ENCODE measurements at places on chromosomes 1 and 21. TPM values are rescaled to one million over a fixed set of nuclear protein-coding genes. Genes with fewer than 3 reads are reported as not detected.

DNA sequence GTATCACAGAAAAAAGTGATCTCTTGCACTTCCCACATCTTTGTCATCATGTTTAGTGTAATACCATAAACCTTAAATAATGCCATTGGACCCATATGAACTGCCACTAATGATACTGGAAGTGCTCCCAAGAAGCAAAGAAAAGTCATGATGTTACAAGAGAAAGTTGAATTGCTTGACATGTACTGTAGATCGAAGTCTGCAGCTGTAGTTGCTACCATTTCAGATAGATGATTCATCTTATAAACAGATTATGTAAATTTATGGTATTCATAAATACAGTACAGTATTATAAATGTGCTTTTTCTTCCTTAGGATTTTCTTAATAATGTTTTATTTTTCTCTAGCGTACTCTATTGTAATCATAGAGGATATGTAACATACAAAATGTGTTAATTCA lies 30.1 kb upstream of the LAMC2 start:
- DNase-seq = no peak
- H3K36me3 ChIP-seq = no peaks in the 10 kb centered on the region
- no peaks in the 10 kb centered on the region for H3K4me1 ChIP-seq
- no peak overlapping the region for H3K27ac ChIP-seq

- H3K27me3 ChIP-seq = no peaks in the 10 kb centered on the region
- no peaks in the 10 kb centered on the region for H3K36me3 ChIP-seq
- no peak overlapping the region for H3K27ac ChIP-seq
- no peak overlapping the region for H3K4me3 ChIP-seq
- DNase-seq = no peak
- no peaks in the 10 kb centered on the region for H3K4me1 ChIP-seq
Measured at GRCh38 chr21:39523399-39523798, 71.6 kb downstream of the SH3BGR start.

The MCOLN2 gene
- 43.5 TPM for total RNA-seq

The RIIAD1 gene
- not detected for total RNA-seq

GRCh38 chr21:45487891-45488600 lies 54.2 kb downstream of the SLC19A1 start:
- H3K36me3 ChIP-seq = peaks cover 4% of the 10 kb centered on the region
- no peak overlapping the region for H3K4me3 ChIP-seq
- H3K4me1 ChIP-seq = peaks cover 10% of the 10 kb centered on the region
- H3K27ac ChIP-seq = no peak overlapping the region

GRCh38 chr1:157137408-157138219 lies 581 bp downstream of the ETV3 start:
- peak overlapping the region; percentile 97 for H3K4me3 ChIP-seq
- peak; percentile 29 for DNase-seq
- peaks cover 47% of the 10 kb centered on the region for H3K36me3 ChIP-seq

DNA sequence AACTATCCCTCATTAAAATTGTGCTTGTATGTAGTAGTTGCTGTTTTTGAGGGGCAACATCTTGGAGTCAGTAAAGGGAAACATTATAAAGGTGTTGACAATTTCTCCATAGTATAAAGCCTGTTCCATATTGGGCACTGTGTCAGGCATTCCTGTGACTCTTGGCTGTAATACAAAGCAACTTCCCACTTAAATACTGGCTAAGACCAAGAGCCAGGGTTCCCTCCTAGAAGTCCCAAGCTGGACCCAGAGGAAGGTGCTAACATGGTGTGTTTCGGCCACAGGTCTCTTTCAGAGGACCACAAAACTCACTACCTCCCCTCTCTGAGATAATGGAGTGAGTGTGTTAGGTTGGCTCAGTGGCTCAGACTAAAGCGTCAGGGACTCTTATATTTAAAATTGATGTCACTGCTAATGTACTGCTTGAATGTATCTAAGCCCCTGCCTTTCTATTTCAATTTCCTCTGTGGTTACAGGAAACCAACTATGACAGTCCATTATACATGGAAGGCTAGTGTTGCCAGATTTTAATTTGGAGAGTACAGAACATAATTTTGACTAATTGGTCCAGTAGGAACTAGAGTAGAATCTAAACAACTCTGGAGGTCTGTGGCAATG lies 74.7 kb upstream of the RGL1 start:
- no peaks in the 10 kb centered on the region for H3K36me3 ChIP-seq
- no peak overlapping the region for H3K4me3 ChIP-seq
- DNase-seq = no peak
- no peak overlapping the region for H3K27ac ChIP-seq
- no peaks in the 10 kb centered on the region for H3K27me3 ChIP-seq

DNA sequence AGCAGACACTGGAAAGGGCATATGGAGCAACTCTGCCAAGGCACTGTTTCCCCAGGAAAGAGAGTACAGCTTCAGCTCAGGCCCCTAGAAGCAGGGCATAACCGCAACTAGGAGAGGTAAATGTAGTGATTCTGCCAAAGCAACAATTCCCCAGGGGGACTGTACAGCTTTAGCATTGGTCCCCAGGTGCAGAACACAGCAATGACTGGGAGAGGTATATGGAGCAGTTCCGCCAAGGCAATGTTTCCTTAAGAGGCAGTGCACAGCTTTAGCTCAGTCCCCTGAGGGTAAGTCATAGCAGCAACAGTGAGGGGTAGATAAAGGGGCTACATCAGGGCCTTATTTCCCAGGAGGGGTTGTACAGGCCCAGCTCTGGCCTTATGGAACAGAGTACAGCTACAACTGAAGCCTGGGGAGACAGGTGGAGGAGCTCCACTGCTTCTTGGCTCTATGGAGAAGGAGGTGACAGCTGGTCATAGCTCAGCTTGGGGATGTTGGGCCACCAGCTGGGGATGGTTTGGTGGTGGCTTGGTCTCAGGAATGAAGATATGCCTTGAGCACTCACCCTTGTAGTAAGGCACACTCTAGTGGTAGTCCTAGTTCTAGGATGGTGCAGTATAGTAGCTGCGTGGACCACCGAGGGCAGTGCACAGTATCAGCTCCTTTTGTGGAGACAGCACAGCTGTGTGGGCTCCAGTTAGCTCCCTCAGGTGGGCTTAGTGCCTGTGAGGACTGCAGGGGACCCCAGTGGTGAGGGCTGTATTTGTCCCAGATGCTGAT lies 582.7 kb downstream of the PTPRC start:
- H3K4me3 ChIP-seq = no peak overlapping the region
- peaks cover 2% of the 10 kb centered on the region for H3K27me3 ChIP-seq
- no peaks in the 10 kb centered on the region for H3K36me3 ChIP-seq

GRCh38 chr1:245461681-245462080 lies 306.9 kb downstream of the KIF26B start:
- DNase-seq = no peak
- H3K27me3 ChIP-seq = peaks cover 3% of the 10 kb centered on the region
- no peak overlapping the region for H3K4me3 ChIP-seq

The CD52 gene
- total RNA-seq = 217 TPM

DNA sequence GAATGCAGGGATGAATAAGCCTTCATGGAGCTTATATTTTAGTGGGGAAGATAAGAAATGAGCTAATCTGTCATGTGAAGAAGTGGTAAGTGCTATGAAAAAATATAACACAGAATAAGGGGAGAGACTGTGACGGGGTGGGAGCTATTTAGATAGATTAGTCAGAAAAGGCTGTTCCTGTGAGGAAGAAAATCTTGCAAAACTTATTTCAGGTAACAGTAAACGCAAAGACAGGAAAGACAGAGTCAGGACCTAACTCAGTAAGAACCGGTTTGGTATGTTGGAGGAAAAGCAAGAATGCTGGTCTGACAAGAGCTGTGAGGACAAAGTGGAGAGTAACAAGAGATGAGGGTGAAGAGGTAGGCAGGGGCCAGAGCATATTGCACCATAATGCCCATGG lies 22.0 kb downstream of the GNAI3 start:
- DNase-seq = no peak
- H3K4me1 ChIP-seq = peaks cover 30% of the 10 kb centered on the region
- H3K27ac ChIP-seq = no peak overlapping the region
- H3K36me3 ChIP-seq = no peaks in the 10 kb centered on the region
- no peak overlapping the region for H3K4me3 ChIP-seq

The CNKSR1 gene
- total RNA-seq = 3.0 TPM

- H3K27ac ChIP-seq = no peak overlapping the region
Measured at GRCh38 chr21:35859677-35860076, 200.6 kb downstream of the SETD4 start.

The SPATA17 gene
- total RNA-seq = not detected

The C8B gene
- total RNA-seq = not detected

The ARTN gene
- total RNA-seq = 0.26 TPM

The FCRL5 gene
- not detected for total RNA-seq

- no peak for DNase-seq
- no peak overlapping the region for H3K27ac ChIP-seq
- peaks cover 29% of the 10 kb centered on the region for H3K4me1 ChIP-seq
- no peak overlapping the region for H3K4me3 ChIP-seq
- H3K27me3 ChIP-seq = peaks cover 3% of the 10 kb centered on the region
Measured at GRCh38 chr1:234886081-234886984, 242.3 kb downstream of the TOMM20 start.

DNA sequence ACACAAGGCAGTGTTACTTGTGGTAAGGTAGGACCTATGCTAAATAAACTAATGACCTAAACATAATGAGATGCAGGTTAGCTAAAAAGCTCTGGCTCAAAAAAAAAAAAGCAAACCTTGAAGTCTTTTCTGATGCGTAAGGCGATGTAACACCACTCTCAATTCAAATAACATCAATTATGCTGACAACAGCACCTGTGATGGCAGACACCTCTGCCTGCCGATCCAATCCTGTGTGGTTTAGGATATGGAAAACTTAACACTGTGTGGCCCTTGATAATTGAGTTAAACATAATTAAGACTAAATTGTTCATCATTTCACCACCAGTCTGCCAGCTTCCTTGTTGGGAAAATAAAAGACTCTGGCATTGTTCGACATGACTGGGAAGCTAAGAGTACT lies 9.1 kb downstream of the RPAP2 start:
- no peak overlapping the region for H3K27ac ChIP-seq
- no peak overlapping the region for H3K4me3 ChIP-seq
- no peaks in the 10 kb centered on the region for H3K27me3 ChIP-seq
- DNase-seq = no peak

DNA sequence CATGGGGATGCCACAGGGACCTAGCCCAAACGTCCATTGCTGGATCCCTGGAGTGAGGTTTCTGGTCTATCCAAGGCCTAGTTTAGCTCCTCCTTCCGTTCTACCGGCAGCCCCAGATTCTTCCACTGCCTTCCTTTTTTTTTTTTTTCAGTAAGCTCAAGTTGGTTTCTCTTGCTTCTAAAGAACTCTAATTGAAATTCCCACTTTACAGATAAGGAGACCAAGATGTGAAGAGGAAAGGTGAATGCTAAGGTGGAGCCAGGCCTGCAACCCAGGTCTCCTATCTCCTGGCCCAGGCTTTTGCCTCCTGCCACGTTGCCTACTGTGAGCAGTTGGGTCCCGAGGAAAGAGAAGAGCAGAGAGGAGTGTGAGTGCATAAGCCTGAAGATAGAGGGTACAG lies 31.5 kb upstream of the CLIC4 start:
- no peak for DNase-seq
- H3K4me3 ChIP-seq = no peak overlapping the region
- H3K36me3 ChIP-seq = no peaks in the 10 kb centered on the region
- H3K27me3 ChIP-seq = no peaks in the 10 kb centered on the region

The CACNA1S gene
- not detected for total RNA-seq

The CFHR2 gene
- not detected for total RNA-seq

The SOX13 gene
- total RNA-seq = 0.73 TPM

The WDR64 gene
- total RNA-seq = not detected

- H3K27me3 ChIP-seq = peaks cover 2% of the 10 kb centered on the region
- no peak for DNase-seq
- H3K4me3 ChIP-seq = no peak overlapping the region
- peaks cover 3% of the 10 kb centered on the region for H3K4me1 ChIP-seq
Measured at GRCh38 chr1:19577036-19577435, 67.1 kb upstream of the NBL1 start.

- peak overlapping the region; percentile 95 for H3K27ac ChIP-seq
- DNase-seq = peak; percentile 87
- H3K36me3 ChIP-seq = peaks cover 4% of the 10 kb centered on the region
- H3K4me3 ChIP-seq = peak overlapping the region; percentile 83
- peaks cover 80% of the 10 kb centered on the region for H3K4me1 ChIP-seq
- no peaks in the 10 kb centered on the region for H3K27me3 ChIP-seq
Measured at GRCh38 chr1:154405747-154406571, 816 bp downstream of the IL6R start.

The SPRR2G gene
- total RNA-seq = not detected

The RSRP1 gene
- total RNA-seq = 86.8 TPM

GRCh38 chr1:34360574-34360973 lies 183.9 kb downstream of the C1orf94 start:
- H3K4me1 ChIP-seq = no peaks in the 10 kb centered on the region
- H3K4me3 ChIP-seq = no peak overlapping the region
- DNase-seq = no peak
- peaks cover 17% of the 10 kb centered on the region for H3K27me3 ChIP-seq
- H3K27ac ChIP-seq = no peak overlapping the region

DNA sequence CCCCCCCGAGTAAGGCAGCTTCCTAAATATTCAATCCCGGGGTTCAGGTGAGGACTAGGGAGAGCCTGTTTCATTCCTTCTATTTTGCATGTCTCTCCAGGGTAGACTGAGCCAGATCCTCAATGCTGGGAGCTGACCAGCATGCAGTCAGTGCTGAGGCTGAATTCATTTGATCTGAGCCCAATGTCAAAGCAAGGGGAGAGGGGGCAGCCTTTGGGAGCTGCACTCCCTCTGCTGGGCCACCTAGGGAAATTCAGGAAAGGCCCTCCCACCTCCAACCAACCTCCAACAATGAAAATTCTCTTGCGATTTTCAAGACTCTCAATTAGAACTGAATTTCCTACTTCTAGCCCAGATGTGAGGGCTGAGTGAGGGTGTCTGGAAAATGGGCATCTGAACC lies 371.2 kb downstream of the NPHP4 start:
- H3K4me3 ChIP-seq = no peak overlapping the region
- H3K36me3 ChIP-seq = no peaks in the 10 kb centered on the region
- no peak overlapping the region for H3K27ac ChIP-seq
- DNase-seq = no peak
- no peaks in the 10 kb centered on the region for H3K4me1 ChIP-seq

The VTCN1 gene
- not detected for total RNA-seq

The LCE1E gene
- not detected for total RNA-seq

GRCh38 chr21:31683029-31683428 lies 23.5 kb downstream of the SOD1 start:
- no peaks in the 10 kb centered on the region for H3K27me3 ChIP-seq
- no peaks in the 10 kb centered on the region for H3K4me1 ChIP-seq
- DNase-seq = no peak
- H3K4me3 ChIP-seq = no peak overlapping the region
- peak overlapping the region; percentile 29 for H3K27ac ChIP-seq

DNA sequence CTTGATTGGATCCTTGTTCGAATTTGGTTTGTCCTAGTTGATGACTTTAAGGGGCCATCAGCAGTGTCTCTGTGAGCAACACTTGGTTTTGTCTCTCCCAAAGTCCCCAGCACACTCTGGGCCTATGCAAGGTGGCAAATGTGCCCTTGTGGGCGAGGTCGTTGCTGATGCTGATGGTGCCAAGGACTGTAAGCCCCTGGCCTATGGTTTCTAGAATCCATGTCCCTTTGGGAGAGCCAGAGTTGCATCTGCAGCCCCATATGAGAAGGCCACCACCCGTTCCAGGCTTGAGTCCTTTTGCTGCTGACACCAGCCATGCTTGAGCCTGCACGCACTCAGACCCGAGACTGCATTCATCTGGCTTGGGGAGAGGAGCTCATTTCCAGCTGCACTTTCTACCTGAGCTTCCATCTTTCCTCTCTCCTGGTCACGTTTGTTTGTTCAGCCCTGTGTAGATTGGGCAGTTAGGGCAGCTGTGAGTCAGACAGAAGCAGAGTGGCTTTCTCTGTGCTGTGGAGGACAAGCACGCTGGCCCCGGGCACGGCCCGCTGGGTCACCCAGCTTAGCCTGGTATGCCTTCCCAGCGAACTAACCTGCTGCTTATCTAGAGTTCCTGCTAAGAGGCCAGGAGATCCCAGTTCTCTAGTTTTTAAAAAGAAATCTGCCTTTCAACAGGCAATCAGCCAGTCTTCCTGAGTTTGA lies 52.1 kb upstream of the CSF3R start:
- peaks cover 10% of the 10 kb centered on the region for H3K27me3 ChIP-seq
- H3K4me1 ChIP-seq = no peaks in the 10 kb centered on the region

Data from activated CD4-positive, alpha-beta T cell treated with anti-CD3 and anti-CD28 coated beads for 36 hours (primary cell).